SK-N-DZ (cell line): ENCODE measurements at places on chromosomes 16 and 17.

- peak; percentile 19 for DNase-seq
Observed at GRCh38 chr17:40791787-40792436, 7.8 kb downstream of the KRT28 start.

DNA sequence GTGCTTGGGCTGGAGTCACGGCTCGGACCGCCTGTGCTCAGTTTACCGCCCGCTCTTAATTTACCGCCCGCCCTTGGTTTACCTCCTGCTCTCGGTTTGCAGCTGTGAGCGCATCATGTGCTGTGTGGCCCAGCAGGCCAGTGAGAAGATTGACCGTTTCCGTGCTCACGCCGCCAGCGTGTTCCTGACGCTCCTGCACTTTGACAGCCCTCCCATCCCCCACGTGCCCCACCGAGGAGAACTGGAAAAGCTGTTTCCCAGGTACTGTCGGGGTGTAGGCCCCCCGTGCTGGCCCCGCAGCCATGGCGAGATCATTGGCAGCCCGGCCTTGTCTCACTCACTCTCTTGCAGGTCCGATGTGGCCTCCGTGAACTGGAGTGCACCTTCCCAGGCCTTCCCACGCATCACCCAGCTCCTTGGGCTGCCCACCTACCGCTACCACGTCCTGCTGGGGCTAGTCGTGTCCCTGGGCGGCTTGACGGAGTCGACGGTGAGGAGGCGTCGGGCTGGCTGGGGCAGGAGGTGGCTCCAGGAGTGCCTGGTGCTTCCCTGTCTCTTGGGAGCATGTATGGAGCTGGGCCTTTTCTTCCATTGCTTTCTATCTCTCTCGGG, 89.3 kb upstream of the ZNF750 start:
- no peak for DNase-seq

DNA sequence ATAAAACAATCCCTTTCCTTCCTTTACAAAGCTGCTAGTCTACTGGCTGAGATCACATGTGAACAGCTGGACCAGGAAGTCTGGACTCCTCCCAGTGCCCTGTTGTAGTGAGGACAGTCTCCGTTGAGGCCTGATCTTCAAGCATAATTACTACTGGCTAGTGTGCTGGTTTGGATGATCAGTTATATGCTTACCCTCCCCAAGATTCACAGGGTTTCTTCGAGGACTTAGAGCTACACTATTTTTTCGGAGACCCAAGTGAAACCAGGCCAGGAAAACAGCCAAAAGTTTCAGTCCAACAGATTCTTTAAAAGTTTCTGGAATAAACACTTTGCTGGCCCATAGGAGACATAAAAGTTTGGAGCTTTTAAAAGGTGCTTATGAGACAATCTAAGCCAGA, 194.9 kb upstream of the CDH11 start:
- DNase-seq, result no peak

DNA sequence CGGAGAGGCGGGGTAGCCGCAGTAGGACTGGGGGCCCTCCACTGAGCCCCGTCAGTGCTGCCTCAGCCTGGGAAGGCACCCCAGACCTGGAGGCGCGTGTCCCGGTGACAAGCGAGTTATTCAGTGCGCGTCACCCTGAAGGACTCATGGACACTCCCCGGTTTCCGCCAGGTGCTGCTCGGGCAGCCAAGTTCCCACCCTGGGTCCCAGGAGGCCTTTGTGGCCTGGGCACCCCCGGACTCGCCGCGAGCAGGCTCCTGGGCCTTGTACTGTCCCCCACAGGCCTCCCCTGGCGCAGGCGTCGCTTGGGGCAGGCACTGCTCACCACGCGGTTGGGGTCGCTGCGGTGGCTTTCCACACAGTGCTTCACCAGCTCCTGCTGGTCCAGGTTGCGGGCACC, 7.6 kb downstream of the RNF166 start:
- no peak for DNase-seq

- no peak for DNase-seq
Observed at GRCh38 chr16:194516-194915, 14.3 kb downstream of the HBQ1 start.

- DNase-seq, result no peak
Observed at GRCh38 chr17:48559122-48559839, 14.4 kb upstream of the HOXB2 start.

- no peak for DNase-seq
Observed at GRCh38 chr16:7381671-7382070, 49.0 kb downstream of the RBFOX1 start.

DNA sequence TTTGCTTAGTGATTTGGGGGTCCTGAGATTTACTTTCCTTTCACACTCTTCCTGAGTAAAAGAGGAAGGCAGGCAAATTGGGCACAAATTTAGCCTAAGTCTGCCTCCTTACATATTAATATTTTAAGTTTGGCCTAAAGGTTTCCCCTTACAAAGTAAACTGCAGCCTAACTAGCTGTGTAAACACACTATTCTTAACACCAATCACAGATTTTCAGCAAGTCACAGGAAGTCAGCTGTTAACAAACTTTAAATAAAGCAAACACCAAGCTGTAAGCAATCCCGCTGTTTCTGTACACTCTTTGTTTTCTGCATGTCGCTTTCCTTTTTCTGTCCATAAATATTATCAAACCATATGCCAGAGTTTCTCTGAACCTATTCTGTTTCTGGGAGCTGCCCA, 45.1 kb upstream of the ABCC11 start:
- no peak for DNase-seq

GRCh38 chr17:51032850-51033249, 87.8 kb downstream of the SPAG9 start:
- DNase-seq, result no peak

- no peak for DNase-seq
Observed at GRCh38 chr17:75561927-75562603, 25.5 kb upstream of the MYO15B start.

DNA sequence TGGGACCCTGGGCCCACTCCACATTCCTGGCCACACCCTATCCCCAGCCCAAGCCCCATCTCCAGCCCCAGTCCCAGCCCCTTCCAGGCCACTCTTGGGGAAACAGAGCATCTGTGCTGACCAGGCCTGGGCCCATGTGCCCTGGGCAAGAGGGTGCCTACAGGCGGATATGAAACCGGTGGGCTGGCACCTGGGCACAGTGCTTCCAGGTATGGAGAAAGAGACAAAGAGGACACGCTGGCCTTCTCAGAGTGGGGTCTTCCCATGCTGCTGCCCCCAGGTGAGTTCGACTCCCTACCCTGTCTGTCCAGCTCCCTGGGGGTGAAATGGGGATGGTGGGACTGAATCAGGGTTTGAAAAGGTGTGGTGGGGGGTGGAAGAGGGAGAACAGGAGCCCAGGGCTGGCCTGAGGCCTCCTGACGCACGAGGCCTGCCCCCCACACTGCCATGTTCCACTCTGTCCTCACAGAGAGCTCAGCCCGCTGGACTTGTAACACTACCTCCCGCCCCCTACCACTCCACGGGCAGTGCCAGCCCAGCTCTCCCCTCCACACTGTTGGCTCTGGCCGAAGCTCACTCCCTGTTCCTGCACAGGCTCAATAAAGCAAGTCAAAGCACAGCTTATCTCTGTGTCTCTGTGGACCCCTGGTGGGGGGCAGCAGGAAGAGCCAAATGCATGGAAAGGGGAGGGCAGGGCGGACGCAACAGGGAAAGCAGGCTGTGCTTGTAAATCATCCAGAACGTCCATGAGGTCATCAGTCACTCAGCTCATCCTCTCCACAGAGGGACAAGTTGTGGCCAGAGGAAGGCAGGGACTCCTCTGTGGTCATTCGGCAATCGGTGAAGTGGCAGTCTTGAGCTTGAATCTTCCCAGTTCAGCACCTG, 71.1 kb upstream of the TMEM97 start:
- DNase-seq, result peak; percentile 58

GRCh38 chr16:7688811-7689210, 356.2 kb downstream of the RBFOX1 start:
- DNase-seq, result no peak

DNA sequence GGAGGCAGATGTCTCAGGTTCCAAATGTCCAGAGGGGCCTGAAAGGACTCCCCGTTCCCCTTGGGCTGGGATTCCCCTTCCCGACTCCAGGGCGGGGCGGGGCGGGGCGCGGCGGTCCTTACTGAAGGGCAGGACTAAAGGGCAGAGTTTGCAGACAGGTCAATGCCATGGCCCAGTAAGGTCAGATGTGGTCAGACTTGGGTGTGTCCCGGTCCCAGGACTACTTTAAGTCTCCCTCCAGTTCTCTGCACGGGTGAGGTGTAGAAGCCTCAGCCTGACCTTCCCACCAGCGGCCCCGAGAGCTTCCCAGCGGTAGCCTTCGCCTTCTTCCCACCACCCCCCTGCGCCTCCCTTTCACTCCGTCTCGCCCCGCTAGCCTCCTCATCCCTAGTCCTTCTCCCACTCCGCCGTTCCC, 532 bp downstream of the KDM6B start:
- DNase-seq, result no peak

- peak; percentile 73 for DNase-seq
Observed at GRCh38 chr17:50893183-50893993, 27.2 kb upstream of the TOB1 start.

GRCh38 chr16:14133907-14134306, 62.8 kb downstream of the MRTFB start:
- DNase-seq, result no peak

DNA sequence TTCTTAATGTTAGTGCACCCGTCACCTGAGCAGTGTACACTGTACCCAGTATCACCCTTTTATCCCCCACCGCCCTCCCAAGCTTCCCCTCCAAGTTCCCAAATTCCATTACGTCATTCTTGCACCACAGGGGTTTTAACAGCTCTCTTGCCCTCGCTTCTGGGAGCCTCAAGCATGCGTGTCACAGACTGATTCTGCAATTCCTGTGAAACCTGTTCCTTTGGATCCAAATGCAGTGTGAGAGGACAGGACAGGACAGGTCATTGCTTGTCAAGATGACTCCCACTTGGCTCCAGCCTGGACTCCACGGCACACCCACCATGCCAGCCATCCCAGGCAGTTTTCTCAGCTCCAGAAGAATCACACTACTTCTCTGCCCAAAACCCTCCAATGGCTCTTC, 44.1 kb downstream of the CYB5D2 start:
- DNase-seq, result no peak

GRCh38 chr17:2303204-2304188, at the start of the genes SMG6 and SRR:
TSS of gene SMG6 (minus strand) at chr17:2303785. CDS start at chr17:2303720, 65 bp downstream.
TSS of gene SRR (plus strand) at chr17:2303950. CDS start at chr17:2315561, 11,611 bp downstream.
- peak; percentile 90 for DNase-seq

DNA sequence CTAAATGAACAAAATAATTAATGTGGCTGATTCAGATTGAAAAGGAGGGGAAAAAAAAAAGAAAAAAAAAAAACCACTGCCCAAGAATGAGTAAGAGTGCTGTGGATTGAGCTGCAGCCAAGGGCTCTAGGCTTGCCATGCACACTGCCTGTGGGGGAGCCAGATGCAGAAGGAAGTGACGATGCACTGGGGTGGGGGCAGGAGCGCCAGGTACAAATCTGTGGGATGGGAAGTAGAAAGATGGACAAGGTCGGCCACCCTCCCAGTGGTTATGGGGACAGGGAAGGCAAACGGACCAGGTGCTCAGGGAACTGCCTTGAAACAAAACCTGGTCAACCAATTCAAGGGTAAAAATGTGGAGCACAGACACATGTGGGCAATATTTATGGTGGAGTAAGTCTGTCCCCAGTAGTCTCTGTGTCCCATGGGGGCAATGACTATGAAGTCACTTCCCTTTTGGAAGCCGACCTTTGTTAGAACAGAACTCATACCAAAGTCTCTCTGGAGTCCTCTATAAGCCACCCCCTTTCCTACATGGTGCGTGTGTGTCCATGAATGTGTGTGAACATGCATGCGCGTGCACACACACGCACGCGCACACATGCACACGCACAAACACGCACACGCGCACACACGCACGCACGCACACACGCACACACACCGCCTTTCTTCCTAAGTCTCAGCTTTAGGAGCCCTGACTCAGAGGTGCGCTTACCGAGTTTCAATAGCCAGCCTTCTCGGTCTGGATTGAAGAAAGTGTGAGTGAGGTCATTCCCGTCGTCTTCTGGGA, 84.3 kb downstream of the CYTH1 start:
- DNase-seq, result no peak

- DNase-seq, result no peak
Observed at GRCh38 chr17:63774969-63775265, 947 bp downstream of the DDX42 start.

GRCh38 chr17:68249354-68249765, 1.5 kb downstream of the AMZ2 start:
- DNase-seq, result no peak

GRCh38 chr16:9757687-9758086, 424.5 kb downstream of the GRIN2A start:
- DNase-seq, result no peak

DNA sequence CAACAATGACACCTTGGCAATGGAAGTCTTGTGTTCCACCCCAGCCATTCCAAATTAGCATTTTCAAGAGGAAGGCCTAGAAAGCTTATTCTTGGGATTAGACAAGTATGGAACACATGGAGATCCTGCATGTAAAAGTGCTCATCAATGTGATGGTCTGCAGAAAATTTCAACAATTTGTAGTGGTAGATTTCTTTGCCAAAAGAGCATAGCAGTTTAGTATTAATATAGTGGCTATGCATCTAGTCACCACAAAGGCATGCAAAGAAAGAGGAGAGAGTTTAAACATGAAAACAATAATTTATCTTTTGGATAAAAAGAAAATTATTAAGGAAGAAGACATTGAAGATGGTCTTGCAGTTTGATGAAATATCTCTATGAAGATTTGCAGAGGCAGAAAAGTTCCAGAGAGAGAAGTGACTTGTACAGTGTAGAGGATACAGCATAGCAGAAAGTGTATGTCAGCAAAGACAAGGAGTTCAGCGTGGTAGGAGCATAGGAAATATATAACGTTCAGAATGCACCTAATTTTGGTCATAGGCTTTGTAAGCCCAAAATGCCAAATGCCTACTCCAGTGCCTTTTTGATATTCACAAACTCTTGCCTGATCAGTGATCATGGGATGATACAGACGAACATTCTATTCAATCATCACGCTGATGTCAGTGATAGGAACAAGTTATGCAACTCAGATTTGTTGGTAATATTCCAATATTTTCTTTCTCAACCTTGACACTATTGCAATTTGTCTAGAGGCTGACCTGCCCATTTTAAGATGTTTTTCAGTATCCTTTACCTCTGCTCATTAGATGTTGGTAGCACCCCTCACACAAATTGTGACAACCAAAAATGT, 727.9 kb upstream of the SOX9 start:
- no peak for DNase-seq

GRCh38 chr16:53911513-53911912, 207.6 kb downstream of the FTO start:
- DNase-seq, result no peak

DNA sequence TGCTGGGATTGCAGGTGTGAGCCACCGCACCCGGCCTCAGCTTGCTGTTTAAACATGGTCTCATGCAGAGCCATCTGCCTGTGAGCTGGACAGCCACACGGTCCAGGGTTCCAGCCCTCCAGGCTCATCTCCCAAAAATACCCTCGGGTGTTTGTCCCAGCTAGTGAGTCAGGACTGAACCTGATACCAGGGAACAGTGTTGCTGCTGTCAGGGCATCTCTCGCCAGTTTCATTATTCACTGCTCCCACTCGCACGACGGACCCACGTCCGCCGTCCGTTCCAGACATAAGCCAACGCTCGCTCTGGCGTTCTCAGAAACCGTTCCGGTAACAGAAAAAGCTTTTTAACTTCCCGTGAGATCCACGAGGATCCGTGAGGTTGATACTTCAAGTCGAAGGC, 77.6 kb downstream of the NXN start:
- no peak for DNase-seq
